ENCODE measurements at places on chromosomes 16 and 17.

DNA sequence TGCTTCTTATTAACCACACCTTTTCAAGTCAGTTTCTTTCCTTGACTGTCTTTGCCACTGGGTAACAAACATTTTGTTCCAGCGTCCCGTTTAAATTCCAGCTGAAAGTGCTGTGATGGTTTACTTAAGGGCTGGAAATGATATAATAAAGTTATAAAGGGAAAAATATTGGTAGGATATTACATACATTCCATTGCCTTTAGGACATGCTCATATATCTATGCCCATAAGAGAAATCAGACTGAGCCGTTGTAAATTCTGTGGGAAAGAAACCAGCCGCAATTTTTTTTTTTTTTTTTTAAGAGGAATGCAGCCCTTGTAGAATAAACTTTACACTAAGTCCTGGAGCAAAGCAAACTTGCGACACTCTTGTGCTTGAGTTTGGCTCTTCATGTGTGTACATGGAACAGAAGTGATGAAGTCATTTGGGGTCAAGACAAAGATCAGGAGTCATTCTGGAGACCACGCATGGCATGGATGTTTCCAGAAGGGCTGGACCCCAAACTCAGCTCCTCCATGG is 210.9 kb downstream of the XYLT1 start:
- DNase-seq, result no peak

GRCh38 chr17:29694918-29695563 is 72.3 kb upstream of the CORO6 start:
- DNase-seq, result no peak

DNA sequence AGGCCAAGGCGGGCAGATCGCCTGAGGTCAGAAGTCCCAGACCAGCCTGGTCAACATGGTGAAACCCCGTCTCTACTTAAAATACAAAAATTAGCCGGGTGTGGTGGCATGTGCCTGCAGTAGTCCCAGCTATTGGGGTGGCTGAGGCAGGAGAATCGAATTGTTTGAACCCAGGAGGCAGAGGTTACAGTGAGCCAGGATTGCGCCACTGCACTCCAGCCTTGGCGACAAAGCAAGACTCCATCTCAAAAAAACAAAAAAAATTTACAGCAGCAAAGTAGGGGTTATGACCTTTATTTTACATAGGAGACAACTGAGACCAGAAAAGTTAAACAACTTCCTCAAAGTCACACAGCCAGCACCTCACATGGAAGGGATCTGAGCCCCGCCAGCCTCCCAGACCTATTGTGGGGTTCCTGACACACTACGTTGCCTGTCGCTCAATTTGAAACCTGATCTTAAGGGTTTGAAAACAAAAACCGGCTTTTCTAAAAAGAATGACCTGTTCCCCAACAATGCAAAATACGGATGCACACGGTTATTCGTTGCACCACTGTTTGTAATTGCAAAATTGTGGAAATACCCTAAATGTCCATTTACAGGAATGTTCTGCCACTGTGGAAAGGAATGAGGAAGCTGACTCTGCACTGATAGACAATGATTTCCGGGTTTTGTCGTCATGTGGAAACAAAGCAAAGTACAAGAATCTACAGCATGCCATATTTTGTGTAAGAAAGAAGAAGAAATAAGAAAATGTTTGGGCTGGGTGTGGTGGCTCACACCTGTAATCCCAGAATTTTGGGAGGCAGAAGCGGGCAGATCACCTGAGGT is 77.2 kb downstream of the CNGB1 start:
- DNase-seq, result no peak

DNA sequence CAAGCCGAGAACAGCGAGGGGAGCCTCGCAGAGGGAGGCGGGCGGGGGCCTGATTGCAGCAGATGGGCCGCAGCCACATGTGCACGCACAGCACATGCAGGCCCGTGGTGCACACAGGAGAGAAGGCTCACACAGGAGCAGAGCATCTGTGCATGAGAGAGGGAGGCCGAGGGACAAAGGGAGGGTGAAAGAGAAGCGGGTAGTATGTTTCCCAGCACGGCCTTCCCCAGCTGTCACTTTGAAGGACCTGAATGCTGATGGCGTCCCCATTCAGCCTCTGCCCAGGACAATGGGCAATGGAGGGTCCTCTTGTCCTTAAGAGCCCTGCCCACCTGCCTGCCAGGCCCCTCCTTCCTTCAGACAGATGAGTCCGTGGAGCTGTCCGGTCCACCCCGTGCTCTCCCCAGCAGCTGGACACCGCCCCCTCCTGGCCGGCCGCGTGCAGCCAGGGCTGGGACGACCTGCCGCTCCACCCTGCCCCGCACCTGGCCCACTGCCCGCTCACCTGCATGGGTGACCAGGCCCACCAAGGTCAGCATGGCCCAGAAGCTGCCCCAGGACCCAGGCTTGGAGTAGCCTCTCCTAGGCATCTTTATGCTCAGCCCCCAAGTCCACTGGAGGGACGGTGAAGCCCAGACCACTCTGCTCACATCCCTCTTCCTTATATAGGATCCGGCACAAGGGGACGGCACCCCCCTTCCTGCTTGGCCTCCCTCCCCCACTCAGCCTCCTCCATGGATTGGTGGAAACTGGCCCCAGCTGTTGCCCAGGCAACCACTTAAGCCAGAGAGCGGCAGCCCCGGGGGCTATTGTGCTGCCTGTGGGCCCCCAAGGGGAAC is at the start of gene BTBD17:
BTBD17 (minus strand) TSS at position 639 of the 839 bp plus-strand sequence; CDS start at position 590, 49 bp downstream.
- peak; percentile 61 for DNase-seq

DNA sequence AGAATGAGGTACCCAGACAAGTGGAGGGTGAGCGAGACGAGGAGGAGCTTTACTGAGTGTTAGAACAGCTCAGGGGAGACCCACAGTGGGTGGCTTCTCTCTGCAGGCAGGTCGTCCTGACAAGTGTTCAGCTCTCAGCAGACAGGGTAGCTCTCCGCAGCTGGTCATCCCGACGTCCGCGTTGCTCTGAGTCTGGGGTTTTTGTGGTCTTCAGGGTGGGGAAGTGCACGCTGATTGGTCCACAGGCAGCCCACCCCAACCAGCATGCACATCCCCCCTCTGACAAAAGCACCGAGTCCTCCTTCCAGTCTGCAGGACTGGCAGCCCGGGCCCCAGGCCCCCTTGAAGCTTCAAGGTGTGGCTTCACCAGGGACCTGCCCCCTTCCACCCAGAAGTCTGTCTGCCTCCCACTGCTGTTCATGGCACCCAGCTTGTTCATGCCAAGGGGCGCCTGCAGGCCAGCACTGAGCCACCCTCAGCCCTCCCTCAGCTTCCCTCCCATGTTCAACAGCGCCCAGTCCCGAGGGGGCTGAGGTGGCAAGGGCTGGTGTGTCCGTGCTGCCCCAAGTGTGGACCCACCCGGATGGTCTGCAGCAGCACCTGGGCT is 19.9 kb upstream of the WDR45B start:
- no peak for DNase-seq

DNA sequence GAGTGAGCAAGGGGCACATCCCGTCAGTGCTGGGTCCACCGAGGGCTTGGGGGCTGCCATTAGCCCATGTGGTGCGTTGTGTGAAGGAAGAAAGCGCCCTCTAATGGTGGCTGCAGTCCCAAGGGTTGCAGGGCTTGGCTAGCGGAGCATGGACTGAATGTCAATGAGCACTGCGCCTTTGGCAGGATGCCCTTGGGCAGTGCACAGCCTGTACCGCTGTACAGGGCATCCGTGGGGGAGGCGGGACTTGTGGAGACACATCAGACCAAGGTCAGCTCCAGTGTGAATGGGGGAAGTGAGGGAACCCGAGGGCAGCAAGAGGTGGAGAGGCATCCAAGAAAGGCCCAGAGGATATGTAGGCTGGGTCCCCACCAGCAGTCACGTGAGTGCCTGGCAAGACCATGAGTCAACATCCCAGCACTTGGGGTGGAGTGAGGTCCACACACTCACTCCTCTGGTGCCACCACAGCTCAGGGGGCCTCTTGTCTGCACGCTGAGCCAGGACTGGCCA is 75.5 kb upstream of the MED9 start:
- DNase-seq, result peak; percentile 20

GRCh38 chr16:51151961-51152663 is 1.0 kb upstream of the SALL1 start:
- DNase-seq, result no peak

DNA sequence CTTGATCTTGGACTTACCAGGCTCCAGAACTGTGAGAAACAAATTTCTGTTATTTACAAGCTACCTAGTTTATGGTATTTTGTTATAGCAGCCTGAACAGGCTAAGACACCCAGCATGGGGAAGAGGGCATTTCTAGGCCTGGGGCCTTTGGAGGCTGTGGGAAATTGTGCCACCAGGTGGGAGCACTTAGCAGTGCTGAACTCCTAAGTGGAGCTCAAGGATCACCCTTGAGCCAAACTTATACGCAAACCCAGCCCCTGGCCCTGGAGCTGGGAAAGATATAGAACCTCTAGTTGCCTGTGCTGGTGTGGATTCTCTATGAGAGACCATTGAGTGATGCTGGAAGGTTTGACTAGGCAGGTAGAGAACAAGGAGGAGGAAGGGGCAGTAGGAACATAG is 36.1 kb downstream of the MIS12 start:
- DNase-seq, result no peak

DNA sequence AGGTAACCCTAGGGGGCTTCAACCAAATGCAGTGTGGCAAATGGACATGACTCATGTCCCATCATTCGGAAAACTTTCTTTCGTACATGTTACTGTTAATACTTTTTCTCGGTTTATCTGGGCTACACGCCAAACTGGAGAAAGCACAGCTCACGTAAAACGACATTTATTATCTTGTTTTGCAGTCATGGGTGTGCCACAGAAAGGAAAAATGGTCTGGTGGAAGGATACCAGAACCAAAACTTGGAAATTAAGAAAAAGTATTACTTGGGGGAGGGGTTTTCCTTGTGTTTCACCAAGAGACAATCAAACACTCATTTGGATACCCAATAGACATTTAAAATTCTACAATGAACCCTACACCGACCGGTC is 23.6 kb downstream of the ALOX15B start:
- no peak for DNase-seq

GRCh38 chr16:84979516-84979915 is 31.8 kb downstream of the ZDHHC7 start:
- no peak for DNase-seq

- DNase-seq, result no peak
Measured at GRCh38 chr17:9684955-9685621, 39.8 kb downstream of the USP43 start.

DNA sequence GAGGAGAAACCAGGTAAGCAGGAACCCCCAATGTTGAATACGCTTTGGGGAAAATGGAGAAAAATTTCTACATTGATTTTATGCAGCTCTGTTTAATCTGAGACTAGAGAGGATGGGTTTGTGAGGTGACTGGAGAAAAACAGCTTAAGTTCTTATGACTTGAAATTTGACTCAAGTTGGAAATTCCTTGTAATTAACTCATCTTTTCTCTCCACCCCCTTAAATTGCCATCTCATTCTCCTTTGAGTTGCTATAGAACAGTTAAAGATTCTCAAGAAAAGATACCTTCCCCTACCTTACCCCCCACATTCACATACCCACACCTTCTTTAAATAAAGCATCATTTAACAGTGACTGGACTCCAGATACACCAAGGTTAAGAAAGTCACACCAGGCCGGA is 24.2 kb downstream of the ZNRF1 start:
- DNase-seq, result no peak

GRCh38 chr16:22192261-22193062 is 13.6 kb upstream of the EEF2K start:
- peak; percentile 82 for DNase-seq

DNA sequence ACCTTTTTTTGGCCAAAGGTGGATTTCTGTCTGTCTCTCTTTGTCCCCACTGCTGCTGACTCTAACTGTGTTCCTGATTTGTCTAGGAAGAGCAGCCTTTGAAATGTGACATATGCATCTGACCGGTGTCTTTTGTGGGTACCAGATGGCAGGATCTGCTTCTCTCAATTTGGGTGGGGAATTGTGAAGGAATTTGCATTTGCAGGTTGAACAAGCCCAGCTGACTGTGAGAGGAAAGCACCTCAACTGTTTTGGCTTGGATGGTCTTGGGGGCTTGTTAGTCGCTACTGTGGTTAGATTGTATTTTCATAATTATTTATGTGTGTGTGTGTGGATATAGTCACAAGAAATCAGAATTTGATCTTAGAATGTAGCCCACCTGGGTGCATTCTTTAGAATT is 37.7 kb upstream of the LCMT1 start:
- no peak for DNase-seq

- no peak for DNase-seq
Measured at GRCh38 chr16:75250809-75251279, 580 bp downstream of the BCAR1 start.

GRCh38 chr17:7204336-7204735 is 15.3 kb downstream of the DLG4 start:
- DNase-seq, result no peak

DNA sequence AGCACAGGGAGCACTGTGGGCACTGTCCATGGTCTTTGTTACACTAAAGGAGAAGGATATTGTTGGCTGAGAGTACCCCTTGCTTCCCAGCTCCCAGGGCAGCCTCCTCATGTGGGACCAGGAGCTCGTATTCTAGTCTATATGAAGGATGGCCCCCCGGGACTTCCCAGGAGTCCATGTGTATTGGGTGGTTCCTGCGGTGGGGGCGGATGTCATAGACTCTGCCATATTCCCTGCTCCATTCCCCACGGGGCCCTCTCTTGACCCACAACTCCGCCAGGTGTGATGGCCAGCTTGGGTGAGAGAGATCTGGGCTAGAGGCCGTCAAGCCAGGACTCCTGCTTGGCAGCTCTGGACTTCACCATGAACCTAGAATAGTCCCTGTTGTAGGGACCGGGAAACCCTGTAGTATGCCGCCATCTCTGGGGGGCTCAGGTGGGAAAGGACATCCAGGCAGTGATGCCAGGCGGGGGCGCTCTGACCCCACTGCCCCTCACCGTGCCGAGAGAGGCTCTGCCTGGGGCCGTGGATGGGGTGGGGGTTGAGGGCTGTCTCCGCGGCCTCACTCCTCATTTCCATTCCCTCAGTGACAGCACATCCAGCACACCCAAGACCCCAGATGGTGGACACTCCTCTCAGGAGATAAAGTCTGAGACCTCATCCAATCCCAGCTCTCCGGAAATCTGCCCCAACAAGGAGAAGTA is 37.8 kb downstream of the OR1D5 start:
- DNase-seq, result no peak

- DNase-seq, result no peak
Measured at GRCh38 chr16:50989047-50989446, 162.0 kb downstream of the SALL1 start.

DNA sequence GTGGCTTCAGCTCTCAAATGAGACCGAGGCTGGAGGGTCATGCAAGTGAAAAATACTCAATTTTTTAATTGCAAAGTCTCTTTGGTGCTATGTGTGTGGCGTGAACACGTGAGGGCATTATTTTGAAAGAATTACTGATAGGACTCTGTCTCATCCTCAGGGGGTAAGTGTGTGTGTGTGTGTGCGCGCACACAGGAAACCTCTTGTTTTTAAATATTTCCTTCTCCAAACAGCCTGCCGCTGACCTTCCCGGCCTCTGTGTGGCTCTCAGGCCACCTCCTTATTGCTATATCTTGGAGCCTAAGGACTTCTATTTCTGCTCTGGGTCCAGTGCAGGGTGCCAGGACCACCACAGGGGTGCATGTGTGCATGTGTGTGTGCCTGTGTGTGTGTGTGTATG is 99.7 kb downstream of the CMIP start:
- no peak for DNase-seq

- no peak for DNase-seq
Measured at GRCh38 chr16:25643633-25644032, 48.1 kb upstream of the HS3ST4 start.

GRCh38 chr17:78872486-78872885 is 30.5 kb downstream of the CEP295NL start:
- no peak for DNase-seq

- DNase-seq, result no peak
Measured at GRCh38 chr16:85316944-85317343, 204.7 kb upstream of the CIBAR2 start.
